ENCODE measurements at places on chromosomes 7 and 10. TPM values are rescaled to one million over a fixed set of nuclear protein-coding genes. Genes with fewer than 3 reads are reported as not detected.

- no peak overlapping the region for H3K4me3 ChIP-seq
- H3K27ac ChIP-seq: no peak overlapping the region
- no peak for DNase-seq
- no peaks in the 10 kb centered on the region for H3K36me3 ChIP-seq
Measured at GRCh38 chr7:103564416-103564815, 118.4 kb upstream of the SLC26A5 start.

- H3K27me3 ChIP-seq: no peaks in the 10 kb centered on the region
- no peak overlapping the region for H3K4me3 ChIP-seq
- no peak for DNase-seq
- H3K4me1 ChIP-seq: no peaks in the 10 kb centered on the region
Measured at GRCh38 chr10:77401683-77402082, 235.9 kb downstream of the KCNMA1 start.

- H3K36me3 ChIP-seq: no peaks in the 10 kb centered on the region
- no peaks in the 10 kb centered on the region for H3K4me1 ChIP-seq
- H3K27ac ChIP-seq: no peak overlapping the region
Measured at GRCh38 chr10:63765126-63765525, 243.9 kb downstream of the REEP3 start.

DNA sequence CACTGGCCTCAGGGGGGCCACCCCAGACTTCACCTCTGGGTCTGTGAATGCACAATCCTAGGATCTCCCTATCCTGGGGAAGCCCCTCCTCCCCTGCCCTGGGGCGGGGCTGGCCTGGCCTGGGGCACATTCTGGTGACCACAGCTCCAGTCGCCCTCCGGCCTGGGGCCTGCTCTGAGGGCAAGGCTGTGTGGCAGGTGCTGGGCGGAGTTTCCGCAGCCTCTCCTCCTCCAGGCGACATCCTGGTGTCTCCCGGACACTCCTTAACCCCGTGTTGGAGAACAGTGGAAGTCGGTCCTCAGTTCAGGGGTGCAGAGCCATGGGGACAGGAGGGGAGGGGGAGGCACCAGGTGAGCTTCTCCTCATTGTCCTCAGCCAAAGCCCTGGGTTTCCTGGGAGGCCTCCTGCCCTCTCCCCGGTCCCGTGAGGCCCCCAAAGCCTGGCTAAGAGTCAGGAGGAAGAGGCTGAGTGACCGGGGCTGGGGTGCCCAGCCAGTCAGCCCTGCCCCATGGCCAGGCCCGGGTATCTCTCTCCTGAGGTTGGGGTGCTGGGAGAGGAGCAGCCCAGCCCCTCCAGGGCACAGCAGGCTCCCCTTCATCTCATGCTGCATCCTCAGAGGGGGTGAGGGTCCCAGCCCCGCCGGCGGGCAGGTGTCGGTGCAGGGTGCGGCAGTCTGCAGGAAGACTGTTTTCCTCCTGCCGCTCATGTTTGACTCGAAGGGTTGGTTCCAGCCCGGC is 22.6 kb downstream of the UNCX start:
- H3K36me3 ChIP-seq: no peaks in the 10 kb centered on the region
- DNase-seq: no peak
- H3K27me3 ChIP-seq: peaks cover 98% of the 10 kb centered on the region
- no peaks in the 10 kb centered on the region for H3K4me1 ChIP-seq
- H3K4me3 ChIP-seq: no peak overlapping the region

STEAP4 gene
- total RNA-seq: 45.2 TPM

CLEC2L gene
- total RNA-seq: not detected

All from tibial nerve (tissue), 4 donors.